Left renal cortex interstitium (tissue), 4 donors: ENCODE measurements at places on chromosomes 11 and 22.

- DNase-seq, result no peak
Observed at GRCh38 chr11:117670443-117670842, 126.6 kb downstream of the DSCAML1 start.

DNA sequence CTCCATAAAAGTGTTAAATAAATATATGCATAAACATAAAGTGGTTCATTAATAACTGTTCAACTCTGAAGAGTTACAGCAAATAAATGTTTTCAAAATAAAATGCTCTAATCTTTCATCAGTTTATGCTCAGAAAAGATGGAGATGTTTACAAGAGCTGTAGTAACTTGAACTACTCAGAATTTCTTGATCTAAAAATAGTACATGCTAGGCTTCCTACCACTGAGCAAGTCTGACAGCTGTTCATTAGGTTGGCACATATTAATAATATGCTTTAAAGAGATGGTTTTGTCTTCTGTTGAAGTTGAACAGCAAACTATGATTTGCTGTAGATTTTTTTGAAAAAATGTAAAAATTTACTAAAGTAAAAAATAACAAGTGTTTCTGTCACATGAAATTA is 10.8 kb upstream of the SLN start:
- DNase-seq, result no peak

DNA sequence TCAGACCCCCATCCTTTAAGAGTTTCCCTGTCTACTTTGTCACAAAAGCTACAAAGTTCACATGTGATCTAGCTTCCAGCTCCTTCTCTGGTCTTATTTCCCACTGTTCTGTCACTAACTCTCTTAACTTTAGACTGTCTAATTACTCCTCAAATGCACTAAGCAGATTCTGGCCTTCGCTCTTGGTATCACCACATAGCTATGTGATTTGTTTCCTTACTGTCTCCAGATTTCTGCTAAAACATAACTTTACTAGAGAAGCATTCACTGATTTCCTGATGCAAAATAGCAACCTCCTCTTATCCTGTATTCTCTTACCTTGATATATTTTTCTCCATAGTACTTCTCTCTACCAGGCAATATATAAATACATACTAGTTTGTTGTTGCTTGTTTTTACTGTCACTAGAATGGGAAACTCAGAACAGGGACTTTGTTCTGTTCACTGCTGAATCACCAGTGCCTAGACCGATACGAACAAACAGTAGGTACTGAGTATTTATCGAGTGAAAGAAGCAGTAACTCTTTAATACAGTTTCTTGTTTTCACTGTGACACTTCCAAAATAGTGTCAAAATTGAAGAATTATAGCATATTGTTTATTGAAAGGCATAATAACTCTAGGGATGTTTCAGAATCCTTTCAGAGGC is 205.6 kb downstream of the DDX10 start:
- DNase-seq, result no peak

DNA sequence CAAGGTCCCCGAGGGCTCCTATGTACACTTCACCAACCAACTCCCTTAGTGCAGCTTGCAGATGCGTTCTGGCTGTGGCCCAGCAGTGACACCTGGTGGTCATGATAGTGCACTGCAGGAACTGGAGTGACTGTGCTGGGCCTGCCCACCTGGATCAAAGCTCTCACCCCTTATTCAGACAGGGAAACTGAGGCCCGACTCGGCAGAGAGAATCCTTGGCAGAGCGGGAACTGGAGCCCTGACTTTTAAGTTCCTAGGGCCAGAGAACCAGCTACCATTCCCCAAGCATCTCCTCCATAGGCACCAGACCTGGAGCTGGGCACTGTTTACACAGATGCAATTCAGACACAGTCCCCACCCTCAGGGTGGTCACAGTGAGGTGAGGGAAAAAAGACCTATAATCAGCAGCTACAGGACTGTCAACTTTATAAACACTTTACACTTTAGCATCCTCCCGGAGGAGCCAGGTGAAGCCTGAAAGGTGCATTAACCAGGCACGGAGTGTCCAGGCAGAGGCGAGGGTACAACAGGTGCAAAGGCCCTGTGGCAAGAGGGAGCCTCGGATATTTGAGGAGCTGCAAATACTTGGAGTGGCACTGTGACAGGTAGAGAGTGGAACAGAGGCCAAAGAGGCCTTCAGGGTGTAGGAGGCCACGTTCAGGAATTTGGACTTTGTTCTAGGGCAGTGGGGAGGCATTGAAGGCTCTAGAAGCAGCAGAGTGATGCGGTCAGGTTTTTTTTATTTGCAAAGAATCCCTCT is 22.0 kb downstream of the RHBDD3 start:
- DNase-seq, result no peak
